ENCODE measurements at places on chromosomes 2 and 18. TPM values are rescaled to one million over a fixed set of nuclear protein-coding genes. Genes with fewer than 3 reads are reported as not detected.

DNA sequence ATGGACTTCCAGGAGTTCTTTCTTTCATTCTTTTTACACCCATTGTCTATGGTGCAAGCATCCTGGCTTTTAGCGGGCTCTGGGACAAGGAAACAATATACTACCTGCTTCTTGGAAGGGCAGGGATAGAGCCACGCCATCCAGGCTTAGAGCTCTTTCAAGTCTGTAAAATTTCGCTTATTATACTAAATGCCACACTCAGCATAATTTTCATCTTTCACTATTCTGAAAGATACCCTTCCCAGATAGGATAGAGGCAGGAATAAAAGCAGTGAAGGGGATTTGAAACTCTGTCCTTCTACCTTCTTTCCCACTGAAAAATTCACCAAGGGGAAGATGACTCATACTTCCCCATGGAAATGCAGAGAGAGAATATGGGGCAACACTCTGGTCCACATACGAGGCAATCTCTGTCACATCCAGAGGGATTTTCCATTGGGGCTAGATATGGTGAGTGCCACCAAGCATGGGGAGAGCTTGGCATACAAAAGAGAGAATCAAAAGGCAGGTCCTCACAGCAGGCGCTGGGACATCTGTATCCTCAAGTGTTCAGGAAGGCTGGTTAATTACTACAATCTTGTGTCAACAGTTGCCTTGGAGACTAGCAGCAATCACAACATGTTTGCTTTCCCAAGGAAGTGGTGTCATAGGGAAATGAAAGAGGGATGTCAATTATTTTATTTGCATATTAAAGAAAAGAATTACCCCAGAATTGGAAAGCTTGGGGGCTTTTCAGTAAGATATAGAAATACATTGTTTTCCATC is 127.6 kb downstream of the TDRD15 start:
- DNase-seq = no peak

- DNase-seq = no peak
Observed at GRCh38 chr2:107582487-107582886, 244.2 kb upstream of the RGPD4 start.

DNA sequence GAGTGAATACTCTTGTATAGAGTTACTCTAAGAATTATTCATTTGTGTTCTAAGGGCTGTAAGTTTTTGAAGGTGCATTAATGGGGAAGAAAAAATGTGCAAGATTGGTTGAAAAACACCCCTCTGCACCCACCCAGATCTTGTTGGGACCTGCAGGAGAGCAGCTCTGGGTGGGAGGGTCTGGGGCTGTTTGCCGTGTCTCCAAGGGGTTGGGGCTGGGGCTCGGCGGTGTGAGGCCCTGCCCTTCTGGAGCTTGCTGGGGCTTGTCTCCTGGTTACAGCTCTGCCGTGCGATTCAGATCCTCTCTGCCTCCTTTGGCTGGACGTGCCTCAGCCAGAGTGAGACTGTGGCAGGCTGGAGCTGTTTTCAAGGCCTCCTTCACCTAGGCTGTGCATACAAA is 26.1 kb downstream of the IGFBP2 start:
- no peak for DNase-seq

GRCh38 chr2:73986085-73986681 is 1.5 kb downstream of the TET3 start:
- DNase-seq = no peak

DNA sequence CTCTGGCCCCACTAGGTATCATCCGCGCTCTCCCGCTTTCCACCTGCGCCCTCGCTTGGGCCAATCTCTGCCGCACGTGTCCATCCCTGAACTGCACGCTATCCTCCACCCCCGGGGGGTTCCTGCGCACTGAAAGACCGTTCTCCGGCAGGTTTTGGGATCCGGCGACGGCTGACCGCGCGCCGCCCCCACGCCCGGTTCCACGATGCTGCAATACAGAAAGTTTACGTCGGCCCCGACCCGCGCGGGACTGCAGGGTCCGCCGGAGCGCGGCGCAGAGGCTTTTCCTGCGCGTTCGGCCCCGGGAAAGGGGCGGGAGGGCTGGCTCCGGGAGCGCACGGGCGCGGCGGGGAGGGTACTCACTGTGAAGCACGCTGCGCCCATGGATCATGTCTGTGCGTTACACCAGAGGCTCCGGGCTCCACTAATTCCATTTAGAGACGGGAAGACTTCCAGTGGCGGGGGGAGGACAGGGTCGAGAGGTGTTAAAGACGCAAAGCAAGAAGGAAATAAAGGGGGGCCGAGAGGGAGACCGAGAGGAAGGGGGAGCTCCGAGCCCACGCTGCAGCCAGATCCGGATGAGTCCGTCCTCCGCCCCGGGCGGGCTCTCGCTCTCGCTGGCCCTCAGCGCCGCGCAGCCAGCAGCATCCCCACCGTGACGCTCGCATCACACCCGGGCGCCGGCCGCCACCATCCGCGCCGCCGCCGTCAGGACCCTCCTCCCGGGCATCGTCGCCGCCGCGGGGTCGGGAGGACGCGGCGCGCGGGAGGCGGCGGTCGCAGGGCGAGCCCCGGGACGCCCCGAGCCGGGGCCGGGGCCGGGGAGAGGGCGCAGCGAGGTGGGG is 664 bp downstream of the NETO1 start:
- DNase-seq = no peak

DNA sequence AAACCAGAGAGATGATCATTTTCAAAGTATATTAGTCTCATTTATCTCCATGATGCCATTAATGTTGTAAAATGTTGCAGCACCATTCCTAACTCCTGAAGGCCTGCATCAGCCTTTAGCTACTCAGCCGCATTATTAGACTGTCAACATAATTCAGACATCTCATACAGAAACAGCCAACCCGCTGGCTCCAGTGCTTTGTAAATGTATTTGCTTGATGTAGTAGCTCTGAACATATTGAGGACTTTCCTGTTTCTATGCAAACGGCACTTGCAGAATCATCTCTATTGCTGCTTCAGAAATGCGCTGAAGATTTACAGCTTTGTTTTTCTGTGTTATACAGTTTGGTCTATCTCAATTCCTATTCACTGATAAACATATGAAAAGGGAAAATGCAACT is 372.2 kb downstream of the DSEL start:
- no peak for DNase-seq

DNA sequence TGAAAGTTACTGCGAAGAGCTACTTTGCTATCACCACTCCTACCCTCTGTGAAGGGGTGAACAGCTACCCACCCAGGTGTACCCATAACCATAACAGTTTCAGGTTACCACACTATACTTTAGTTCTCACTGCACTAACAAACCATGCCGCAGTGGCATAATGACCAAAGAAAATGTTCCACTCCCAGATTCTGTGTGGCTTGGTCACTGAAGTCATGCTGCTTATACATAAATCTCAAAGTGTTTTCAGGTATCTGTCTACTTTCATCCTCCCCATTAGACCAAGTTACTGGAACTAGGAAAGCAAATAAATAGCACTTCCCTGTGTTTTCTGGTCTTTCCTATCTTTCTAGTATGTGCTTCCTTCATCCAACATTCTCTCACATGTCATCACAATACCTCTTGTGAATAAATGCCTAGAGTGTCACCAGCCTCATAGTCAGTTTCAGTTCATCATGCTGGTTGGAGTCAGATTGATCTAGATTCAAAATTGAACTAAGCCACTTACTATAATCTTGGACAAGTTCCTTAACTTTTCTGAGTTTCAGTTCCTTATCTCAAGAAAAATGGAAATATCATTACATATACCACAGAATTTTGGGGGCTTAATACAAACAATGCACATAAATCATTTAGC is 293.6 kb downstream of the FSIP2 start:
- no peak for DNase-seq

- no peak for DNase-seq
Observed at GRCh38 chr18:9539283-9539682, 64.0 kb downstream of the RALBP1 start.

- no peak for DNase-seq
Observed at GRCh38 chr2:82013641-82014040, 1709.1 kb upstream of the LRRTM1 start.

DNA sequence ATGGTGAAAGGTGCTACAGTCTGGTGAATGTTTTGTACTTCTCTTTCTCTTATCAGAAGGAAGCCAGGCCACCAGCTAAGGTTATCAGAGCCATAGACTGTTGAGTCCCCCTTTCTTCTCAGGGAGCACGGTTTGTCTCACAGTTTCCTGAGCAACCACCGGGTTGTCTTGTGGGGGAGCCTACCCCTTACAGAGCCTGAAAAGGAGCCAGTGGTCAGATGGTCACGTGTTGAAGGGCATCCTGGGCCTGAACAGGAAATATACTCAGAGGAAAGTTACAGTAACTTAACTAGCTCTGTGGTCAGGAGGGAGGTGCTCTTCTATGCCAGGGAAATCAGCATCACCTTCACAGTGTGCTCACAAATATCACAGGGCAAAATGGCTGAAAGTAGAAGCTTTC is 11.6 kb downstream of the CD28 start:
- DNase-seq = no peak

Gene WNT10A
- 0.28 TPM for total RNA-seq

Gene FOXI3
- total RNA-seq = not detected

Gene KLHL30
- total RNA-seq = 28.5 TPM

- no peak for DNase-seq
Observed at GRCh38 chr18:32358075-32358474, 112.6 kb downstream of the GAREM1 start.

- DNase-seq = no peak
Observed at GRCh38 chr2:46988733-46989481, 73.3 kb upstream of the MCFD2 start.
